ENCODE measurements at places on chromosomes 3 and 15. TPM values are rescaled to one million over a fixed set of nuclear protein-coding genes. Genes with fewer than 3 reads are reported as not detected.

- DNase-seq = no peak
These were observed 1087.1 kb upstream of the ALCAM start for GRCh38 chr3:104279617-104280016.

DNA sequence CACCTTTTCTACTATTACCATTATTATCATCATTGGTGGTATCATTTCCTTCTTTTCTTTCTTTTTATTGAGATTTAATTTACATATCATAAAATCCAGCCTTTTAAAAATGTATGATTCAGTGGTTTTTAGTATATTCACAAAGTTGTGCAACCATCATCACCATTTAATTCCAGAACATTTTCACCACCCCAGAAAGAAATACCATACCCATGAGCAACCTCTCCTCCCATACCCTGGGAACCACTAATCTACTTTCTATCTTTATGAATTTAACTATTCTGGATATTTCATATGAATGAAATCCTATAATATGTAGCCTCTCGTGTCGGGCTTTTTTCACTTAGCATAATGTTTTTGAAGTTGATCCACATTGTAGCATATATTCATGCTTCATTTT, 29.1 kb downstream of the AAGAB start:
- DNase-seq = no peak

DNA sequence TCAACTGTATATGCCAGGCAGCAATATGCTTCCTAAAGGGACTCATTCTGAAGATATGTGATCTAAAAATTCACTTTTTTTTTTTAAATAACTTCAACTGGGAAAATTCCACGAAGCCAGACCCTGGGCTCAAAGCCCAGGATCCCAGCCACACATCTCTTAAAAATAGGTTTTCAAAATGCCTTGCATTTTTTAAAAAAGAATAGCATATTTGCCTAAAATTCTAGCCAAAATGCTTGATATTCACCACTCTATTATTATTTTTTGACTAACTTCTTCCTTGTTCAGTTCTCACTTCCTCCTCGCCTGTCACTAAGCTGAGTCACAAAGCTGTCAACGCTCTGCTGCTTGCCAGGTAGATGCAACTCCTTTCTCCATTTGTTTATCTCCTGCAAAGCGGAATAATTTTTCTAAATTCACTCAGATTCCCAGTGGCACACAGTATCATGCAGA, 28.0 kb upstream of the VGLL4 start:
- DNase-seq = no peak

GRCh38 chr15:99095626-99096025, 9.3 kb upstream of the SYNM start:
- DNase-seq = no peak

GRCh38 chr15:62413786-62414185, 248.7 kb upstream of the C2CD4B start:
- DNase-seq = no peak

Gene CHD2
- 107 TPM for total RNA-seq

Gene PLSCR2
- total RNA-seq = not detected

Gene ITIH4
- total RNA-seq = 24.9 TPM

Gene CPN2
- not detected for total RNA-seq

Gene FETUB
- not detected for total RNA-seq

All from tibial nerve (tissue), 4 donors.